Activated CD4-positive, alpha-beta T cell treated with anti-CD3 and anti-CD28 coated beads for 4 hours (primary cell): ENCODE measurements at places on chromosomes 2 and 18.

- DNase-seq, result no peak
These were observed 1577.7 kb upstream of the ACVR2A start for GRCh38 chr2:146267093-146267492.

GRCh38 chr18:23249348-23249747, 114.1 kb downstream of the CABLES1 start:
- DNase-seq, result no peak

DNA sequence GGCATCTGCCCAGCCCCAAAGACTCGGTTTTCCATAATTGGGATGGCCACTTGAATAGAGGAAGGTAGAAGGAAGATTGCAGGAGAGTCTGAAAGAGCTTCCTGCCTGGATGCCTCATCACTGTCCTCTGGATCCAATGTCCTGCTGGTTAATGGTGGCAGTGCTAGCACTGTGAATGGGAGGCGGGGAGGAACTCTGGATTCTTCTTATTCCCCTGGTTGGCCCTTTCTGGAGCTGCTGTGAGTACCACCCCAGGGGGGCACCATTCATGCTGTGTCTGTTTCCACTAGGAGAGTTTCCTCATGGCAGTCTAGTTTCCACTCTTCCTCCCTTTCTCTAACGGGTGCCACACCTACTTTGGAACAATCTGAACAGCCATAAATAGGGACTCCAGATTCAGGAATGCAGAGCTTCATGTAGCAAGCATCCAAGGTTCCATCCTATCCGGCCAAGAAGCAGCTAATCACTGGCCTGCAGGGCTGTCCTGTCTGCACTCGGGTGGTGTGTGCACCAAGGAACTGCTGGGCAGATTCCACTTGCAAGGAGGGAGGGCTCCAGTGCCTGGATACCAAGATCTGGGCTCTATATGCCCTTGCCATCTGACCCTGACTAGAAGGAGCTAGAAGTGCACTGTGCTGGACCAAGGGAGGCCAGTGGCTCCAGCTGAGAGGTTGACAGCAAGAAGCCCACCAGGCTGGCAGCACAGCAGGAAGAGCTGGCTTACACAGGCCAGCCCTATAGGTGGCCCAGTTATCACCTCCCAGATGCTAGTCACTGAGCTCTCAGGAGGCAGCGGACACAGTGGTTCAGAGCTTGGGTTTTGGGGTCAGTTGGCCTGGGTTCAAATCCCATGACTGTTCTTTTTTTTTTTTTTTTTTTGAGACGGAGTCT, 4.6 kb upstream of the ATOH8 start:
- no peak for DNase-seq

GRCh38 chr18:24786027-24786426, 325.6 kb downstream of the HRH4 start:
- no peak for DNase-seq

DNA sequence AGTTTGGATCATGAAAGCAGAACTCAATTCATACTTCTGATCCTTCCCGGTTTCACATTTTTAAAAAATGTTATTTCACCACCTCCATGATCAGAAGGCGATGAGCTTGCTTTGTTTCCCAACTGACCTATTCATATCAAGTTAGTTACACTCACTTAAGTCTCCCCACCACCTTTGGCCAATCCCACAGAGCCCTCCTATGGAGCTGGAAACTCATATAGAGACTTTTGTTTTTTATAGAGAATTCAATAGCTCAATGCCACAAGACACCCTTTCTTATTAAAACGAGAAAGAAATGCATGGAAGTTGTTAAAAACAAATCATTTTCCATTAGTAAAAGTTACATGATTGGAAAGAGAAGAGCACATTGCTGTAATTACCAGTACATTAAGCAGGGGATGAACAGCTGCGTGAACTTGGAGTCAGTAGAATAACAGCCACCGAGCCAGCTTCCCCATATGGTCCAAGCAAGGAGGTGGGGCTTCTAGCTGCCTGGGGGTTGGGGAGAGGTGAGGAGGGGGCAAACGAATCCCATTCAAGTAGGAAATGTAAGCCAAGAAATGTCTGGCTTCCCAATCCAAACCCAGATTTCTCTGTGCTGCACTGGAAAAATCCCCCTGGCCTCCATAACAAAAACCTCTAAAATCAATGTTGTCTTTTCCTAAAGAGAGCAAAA, 614.5 kb downstream of the IRS1 start:
- no peak for DNase-seq

GRCh38 chr2:36618381-36618780, 20.4 kb upstream of the FEZ2 start:
- no peak for DNase-seq

GRCh38 chr18:64276311-64277090, 127.6 kb upstream of the LINC00305 start:
- no peak for DNase-seq

DNA sequence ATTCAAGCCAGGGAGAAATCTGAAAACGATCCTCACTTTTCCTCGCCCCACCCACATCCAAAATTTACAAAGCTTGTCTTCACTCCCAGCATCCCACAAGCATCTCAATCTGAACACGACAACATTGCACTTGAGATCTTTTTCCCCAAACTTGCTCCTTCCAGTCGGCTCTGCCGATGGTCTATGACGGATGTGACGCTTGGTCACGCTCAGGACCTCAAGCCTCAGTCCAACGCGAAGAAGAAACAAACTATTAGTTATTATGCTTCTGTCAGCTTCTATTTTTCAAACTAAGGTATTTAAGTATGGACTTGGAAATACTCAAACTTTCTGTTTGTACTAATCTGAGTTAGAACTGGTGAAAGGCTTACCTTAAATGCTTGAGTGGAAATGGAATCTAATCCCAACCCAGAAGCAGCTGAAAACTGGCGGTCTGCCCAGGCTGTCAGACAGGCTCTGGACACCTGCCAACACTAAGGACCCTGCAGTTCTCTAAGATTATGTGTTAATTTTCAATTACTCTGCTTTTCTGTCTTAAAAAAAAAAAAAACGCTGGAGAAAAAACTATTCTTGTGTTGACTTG, 132.1 kb upstream of the DNMT3A start:
- no peak for DNase-seq

- no peak for DNase-seq
These were observed 5.8 kb upstream of the DTYMK start for GRCh38 chr2:241692448-241692847.

DNA sequence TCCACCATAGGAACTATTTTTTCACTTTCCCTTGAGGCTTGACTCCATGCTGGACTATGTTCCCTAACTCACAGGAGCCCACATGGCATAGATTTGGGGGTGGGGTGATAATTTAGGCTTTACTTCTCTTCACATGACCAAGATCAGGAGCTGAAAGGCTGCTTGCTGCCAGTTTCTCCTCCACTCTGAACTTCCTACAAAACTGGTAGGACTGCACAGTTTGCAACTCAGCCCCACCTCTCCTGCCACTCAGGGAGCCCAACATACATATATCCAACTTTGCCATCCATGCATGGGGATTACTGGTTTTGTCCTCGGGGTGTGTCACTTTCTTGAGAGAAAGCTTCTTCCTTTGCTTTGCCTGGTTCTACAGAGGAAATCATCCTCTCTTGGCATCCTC, 14.2 kb downstream of the INO80D start:
- no peak for DNase-seq

- DNase-seq, result no peak
These were observed 59.6 kb upstream of the SERPINE2 start for GRCh38 chr2:224098481-224099230.

GRCh38 chr2:219634171-219634940, 6.9 kb downstream of the SLC4A3 start:
- DNase-seq, result no peak

DNA sequence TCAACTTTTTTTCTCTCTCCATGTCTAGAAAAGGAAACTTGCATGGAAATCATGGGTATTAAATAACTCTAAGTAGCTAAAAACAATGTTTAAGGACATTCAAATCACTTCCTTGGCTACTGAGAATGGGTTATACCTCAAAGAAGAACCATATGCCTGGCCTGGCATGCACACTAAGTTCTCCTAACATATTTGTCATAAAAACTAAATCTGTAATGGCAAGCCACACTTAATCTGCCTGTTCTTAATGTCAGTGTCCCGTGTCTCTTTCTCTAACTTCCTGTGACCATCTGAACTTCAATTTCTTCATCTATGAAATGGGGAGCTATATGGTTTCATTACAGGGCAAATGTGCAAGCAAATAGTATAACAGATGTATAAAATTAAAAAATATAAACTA, 11.1 kb downstream of the PDE1A start:
- no peak for DNase-seq

DNA sequence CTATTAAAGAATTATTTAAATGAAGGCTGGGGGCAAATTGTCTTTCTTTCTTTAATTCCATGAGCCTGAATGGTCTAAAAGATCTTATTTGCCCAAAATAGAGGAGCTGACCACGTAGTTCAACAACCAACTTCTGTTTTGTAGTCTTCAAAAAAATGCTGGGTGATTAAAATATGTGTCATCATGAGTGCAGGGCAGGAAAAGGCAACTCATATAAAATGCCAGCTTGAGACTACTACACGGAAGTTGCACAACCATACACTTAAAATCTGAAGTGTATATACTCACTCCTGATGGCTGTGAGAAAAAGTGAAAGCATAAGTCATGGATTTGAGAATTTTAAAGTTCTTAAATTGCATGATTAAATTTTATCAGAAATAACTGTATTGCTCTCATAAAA, 210.9 kb downstream of the DYM start:
- no peak for DNase-seq

GRCh38 chr18:50369672-50370071, 5.2 kb upstream of the SKA1 start:
- DNase-seq, result no peak

GRCh38 chr2:118119158-118119727, 31.0 kb downstream of the INSIG2 start:
- DNase-seq, result no peak

DNA sequence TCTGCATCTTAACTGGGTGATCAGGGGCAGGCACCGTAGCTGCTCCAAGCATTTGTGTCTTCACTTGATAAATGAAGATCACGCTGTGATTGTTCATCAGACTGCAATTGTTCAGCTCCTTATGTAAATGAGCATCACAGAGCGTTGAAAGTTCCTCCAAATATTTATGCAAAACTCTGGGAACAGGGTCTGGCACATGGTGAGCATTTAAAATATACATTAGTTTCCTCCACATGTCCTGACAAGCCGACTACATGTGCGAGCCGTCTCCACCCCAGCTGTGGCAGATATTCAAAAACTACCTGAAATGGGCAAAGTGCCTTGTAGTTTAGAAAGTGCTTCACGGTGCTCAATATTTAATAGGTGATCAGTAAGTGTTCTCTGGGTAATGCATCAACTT, 175.1 kb upstream of the ID2 start:
- no peak for DNase-seq

- peak; percentile 24 for DNase-seq
These were observed 2.5 kb downstream of the KLF7 start for GRCh38 chr2:207163053-207163755.

DNA sequence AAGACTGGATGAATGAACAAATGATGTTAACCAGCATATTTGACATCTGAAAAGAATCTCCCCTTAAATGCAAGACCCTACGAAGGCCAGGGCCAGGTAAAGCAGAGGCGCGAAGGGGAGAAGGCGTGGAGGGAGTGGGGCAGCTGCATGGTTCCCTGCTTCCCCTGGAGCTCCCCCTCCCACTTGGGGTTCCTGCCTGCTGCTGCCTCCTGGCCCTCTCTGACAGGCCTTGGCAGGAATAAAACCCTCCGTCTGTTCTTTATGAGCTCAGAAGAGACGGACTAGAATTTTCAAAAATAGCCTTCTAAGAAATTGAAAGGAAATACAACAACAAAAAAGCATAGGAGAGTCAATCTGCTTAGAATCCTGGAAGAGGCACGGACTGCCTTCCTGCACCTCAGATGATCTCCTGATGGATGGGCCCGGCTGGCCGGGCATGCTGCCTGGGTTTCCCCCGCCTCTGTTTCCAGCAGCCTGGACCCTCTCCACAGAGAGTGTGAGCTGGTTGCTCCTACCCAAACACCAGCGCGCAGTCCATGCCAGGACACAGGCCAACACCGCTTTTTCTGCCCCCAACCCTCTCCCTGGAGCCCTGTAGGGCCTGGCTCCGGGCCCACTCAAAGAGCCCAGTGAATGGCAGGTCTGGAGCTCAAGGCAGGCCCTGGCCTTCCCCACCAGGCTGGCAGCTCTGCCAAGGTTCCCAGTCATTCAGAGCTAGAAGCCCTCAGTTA, 23.9 kb downstream of the CFAP65 start:
- no peak for DNase-seq

GRCh38 chr2:85248773-85249509, 78.8 kb downstream of the TGOLN2 start:
- DNase-seq, result no peak

- no peak for DNase-seq
These were observed 3.9 kb downstream of the IKZF2 start for GRCh38 chr2:213147538-213147937.

- no peak for DNase-seq
These were observed 1.2 kb downstream of the CDK15 start for GRCh38 chr2:201807452-201807999.

DNA sequence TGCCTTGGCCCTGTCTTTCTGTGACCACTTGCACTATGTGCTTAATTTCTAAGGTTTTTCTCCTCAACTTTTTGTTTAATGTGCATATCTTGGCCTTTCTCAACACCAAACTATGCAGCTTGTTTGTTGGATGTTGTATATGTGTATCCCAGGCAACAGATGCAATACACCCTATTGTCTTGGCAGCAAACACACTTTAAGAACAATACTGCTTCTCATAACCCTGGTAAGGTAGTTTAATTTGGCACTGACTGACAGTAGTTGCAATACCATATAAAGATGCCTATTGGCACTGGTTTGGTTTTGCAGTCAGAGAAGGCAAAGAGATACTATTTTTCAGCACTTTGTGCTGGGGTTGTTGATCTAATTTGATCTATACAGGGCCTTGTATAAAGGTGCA, 360.7 kb upstream of the CWC22 start:
- no peak for DNase-seq

DNA sequence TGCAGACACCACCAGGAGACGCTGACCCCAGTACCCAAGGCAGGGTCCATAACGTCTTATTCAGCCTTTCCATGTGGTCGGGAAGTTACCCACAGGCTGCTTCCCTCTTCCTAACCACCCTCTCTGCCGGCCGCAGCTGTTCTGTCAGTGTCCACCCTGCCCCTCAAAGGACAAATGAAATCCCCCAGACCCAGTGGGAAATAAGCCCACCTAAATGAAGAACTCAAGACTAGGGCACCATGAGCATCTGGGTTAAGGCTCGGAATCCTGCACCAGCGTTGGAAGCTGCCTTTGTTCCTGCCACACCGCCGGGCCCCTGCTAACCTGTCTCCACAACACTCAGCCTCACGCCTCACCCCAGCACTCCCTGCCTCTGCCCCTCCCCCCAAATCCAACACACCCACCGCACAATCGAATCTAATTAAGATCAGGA, 21.7 kb downstream of the BCL11A start:
- no peak for DNase-seq

- DNase-seq, result no peak
These were observed 256.7 kb downstream of the HAUS1 start for GRCh38 chr18:46360866-46361265.

- peak; percentile 56 for DNase-seq
These were observed 70.4 kb downstream of the ARHGEF33 start for GRCh38 chr2:38959938-38960608.
